ENCODE measurements at places on chromosomes 6 and 20.

DNA sequence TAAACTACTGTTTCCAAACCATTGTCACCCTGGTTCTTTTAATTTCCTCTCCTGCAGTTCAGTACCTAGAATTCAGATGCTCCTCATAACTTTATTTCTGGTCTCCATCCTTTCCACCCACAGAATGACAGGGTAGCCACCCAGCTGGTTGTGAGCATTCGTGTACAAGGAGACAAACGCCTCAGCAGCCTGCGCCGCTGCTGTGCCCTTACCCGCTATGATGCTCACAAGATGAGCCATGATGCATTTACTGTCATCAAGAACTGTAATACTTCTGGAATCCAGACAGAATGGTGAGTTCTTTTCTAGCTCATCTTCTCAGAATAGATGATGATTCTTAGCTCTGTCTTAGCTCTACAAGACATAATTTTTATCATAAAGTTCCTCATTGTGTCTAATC is 18.6 kb downstream of the GTPBP2 start:
- DNase-seq: no peak

GRCh38 chr20:4513720-4514119 is 208.0 kb upstream of the PRND start:
- DNase-seq: no peak

DNA sequence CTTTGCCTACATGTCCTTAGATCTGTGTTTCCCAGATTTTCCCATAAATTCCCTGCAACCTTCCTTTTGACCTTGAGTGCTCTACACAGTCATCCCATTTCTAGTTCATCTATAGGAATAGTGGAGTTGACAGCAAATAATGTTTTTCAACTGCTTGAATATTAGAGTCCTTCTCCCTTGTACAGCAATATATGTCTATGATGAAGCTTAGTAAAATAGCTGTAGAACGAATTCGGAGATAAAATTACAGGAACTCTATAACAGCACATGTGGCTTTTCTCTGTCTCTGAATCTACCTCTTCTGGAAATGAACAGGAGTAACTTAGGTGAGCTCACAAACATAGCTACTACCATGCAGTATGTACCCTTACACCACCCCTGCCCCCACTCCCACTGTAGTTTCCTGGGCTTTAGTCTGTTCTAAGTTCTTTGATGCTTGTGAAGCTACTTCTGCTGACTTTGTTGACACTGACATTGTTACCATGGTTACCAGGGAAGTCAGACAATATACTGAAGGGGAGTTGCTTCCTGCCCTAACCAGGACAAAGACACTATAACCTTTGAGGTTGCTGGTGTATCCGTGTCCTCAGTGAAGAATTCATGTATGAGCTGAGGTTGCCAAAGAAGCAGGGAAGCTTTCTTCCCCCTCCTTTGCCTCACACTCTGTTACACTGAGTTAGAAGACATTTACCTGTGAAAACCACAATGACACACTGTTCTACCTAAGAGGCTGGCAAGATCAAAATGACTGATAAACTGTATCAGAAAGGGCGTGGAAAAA is 35.8 kb upstream of the SHLD1 start:
- peak; percentile 28 for DNase-seq

DNA sequence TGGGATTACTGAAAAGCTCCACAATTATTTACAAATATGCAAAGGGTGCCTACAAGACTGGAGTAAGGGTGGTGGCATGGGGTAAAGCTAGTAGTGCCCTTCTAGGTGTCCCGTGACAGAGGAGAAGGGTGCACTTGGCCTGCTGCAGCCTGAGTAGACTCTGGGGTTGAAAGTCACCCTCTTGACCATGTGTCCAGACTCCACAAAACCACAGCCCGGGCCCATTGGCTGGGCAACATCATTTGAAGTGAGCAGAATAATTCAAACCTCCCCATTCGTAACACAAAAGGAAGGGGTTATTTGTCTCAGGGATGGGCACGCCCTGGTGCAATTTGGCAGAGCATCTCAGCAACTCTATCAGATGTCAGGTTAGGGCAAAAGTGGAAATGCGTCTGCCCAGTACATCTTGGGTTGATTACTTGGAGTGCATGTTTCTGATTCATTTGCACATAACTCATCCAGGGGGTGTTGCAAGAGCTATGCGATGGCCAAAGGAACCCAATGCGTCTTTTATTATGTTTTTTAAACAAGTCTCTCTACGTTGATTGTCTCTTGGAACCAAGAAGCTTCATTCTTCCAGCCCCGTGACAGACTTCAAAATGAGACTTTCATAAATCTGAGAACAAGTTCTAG is 56.7 kb downstream of the ISM1 start:
- DNase-seq: no peak

DNA sequence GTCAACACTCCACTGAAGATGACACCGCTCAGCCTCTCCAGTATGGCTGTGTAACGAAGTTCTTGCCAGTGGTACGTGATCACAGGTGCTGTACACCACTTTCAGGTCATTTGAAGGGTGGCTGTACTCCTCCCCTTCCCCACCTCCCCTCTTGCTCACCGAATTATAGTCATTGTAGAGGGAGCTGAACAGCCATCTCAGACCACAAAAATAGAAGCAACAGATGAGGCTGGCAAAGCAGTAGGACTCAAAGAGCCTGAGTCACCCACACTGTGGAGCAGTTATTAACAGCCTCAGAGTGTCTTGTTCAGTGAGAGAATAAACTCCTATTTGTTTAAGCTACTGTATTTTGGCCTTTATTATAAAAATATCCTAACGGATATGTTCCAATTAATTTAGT is 192.5 kb upstream of the MCHR2 start:
- DNase-seq: no peak

DNA sequence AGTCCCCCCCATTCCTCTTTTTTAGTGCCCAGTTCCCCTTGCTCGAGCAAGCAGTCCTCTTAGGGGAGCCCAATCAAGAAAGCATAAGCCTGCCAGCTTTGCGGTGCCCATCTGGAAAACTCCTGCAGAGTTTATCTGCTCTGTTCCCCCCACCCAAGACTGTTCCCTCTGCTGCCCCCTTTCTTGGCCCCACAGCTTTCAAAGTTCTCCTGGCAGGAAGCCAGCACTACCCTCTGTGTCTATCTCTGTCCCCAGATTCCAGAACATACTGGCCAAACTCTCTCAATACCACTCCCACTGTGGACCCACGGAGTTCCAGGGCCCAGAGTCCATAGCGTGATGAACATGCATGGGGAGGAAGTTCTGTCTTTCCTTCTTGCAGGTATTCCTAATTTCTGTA is 55.4 kb downstream of the CRYBG1 start:
- DNase-seq: no peak

DNA sequence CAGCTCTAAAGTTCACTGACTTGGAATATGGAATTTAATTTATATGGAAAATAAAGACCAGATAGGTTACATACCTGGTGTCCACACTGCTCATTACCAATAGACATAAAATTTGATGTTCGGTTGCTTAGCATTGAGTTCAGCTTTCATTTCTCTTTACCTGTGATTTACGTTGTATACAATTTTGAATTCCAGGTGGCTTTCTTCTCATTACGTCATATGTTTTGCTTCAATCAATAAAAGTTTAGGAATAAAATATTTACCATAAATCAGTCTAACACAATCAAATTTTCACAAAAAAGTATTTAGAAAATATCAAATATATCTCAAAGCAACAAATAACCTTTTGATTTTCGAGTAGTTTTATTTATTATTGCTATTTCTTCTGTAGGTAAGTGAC is 40.8 kb downstream of the HDGFL1 start:
- no peak for DNase-seq

DNA sequence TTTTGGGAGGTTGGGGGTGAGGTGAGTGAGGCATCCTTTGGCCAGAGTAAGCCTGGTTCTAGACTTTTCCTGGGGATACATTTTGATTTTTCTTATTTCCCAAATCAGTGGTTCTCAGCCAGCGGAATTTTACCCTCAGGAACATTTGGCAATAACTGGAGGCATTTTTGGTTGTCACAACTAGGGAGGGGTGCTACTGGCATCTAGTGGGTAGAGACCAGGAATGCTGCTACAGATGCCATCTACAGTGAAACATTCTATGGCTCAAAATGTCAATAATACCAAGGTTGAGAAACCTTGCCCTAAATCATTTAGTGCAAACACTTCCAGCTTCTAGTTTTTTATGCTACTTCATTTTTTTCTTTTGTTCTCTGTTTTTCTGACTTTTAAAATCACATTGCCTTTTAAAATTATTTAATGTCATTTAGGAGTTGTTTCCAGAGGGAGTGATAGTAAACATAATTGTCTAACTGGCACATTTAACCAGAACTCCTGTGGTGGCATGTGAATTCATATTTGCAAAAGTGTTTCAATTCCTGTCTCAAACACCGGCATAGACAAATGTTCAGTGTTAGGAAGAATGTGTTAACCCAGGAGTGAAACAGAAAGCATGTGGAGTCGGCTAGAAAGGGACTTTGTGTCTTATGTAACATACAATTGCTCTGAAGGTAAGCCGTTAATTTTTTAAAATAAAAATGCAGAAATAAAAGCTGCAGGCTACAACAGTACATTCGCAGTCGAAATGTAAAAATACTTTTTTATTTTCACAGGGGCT is 59.0 kb downstream of the QRSL1 start:
- no peak for DNase-seq

DNA sequence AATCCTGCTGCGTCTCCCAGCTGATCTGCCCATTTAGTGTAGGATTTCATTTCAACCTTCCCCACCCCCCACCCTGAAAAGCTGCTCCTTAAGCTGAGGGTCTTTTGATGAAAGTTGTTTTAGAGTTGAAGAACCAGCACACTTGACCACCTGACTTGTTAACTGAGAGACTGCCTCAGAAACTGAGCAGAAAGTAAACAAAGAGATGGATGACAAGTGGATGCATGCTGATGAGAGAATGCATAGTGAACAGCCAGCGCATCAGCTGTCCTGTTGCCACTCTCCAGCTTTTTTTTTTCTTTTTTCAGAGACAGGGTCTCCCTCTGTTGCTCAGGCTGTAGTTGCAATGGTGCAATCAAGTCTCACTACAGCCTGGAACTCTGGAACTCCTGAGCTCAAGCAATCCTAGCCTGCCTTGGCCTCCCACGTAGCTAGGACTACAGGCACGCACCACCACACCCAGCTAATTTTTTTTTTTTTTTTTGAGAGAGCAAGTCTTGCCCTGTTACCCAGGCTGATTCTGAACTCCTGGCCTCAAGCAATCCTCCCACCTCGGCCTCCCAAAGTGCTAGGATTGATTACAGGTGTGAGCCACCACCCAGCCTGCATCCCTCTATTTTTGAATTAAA is 9.5 kb downstream of the RPL10A start:
- DNase-seq: no peak

- DNase-seq: peak; percentile 94
Observed at GRCh38 chr6:33812669-33813068, 8.9 kb upstream of the MLN start.

- DNase-seq: no peak
Observed at GRCh38 chr6:168546151-168546550, 105.2 kb downstream of the SMOC2 start.

DNA sequence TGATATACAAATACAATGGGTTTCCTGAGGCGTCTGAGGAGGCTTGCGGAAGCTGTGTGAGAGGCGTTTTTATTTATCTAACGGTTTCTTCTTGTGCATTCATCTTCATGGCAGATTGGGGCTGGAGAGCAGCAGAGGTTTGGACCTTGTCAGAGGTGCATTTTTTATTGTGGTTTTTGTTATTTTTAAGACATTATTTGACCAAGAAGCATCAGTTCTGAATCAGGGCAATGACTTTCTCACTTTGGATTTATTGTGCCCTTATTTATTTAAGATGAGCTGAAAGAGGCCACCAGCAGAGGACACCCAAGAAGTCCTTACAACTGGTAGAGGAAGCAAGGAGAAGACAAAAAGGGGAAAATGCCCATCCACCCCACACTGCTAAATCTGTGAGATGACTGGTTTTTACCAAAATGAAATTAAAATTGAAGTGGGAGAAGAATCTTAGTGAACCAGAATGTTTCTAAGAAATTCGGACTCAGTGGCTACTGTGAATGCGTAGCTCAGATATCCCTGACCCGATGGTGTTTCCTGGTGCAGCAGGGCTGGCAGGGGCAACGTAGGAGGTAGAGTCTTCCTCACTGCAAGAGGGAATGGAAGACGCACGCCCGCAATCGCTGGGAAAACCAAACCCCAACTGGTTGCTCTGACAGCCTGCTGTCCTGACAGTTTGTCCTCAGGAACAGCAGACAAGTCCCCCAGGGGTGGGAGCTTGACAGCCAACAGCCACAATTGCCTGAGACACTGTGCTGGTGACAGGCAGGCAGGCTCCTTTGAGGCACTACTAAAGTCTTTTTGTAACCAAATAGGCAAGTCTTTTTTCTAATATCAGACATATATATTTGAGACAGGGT is 14.2 kb downstream of the PRR18 start:
- no peak for DNase-seq

DNA sequence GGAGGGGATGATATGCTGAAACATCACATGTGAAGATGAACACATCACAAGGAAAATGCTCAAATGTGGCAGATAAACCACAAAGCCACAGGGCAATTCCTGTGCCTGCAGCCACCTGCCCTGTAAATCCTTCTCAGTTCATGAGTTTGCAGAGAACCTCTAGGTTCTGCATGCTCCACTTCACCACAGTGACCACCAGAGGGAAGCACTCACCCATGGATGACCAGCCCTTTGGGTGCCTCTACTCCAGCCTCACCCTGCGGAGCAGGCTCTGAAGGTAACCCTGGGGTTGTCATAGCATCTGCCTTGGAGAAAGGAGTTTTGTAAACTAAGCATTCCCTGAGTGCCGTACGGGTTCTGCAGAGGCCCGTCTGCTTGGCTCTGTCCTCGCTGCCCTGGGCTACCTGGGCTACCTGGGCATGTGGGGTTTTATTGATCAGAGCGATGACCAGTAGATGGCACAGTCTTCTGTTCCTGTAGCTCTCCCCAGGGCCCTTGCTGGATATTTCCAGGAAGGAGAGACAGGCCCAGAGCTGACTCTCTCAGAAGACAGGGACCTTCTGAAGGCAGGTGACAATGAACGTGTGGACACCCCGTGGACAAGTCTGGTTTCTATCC is 31.7 kb upstream of the CST1 start:
- DNase-seq: peak; percentile 46

DNA sequence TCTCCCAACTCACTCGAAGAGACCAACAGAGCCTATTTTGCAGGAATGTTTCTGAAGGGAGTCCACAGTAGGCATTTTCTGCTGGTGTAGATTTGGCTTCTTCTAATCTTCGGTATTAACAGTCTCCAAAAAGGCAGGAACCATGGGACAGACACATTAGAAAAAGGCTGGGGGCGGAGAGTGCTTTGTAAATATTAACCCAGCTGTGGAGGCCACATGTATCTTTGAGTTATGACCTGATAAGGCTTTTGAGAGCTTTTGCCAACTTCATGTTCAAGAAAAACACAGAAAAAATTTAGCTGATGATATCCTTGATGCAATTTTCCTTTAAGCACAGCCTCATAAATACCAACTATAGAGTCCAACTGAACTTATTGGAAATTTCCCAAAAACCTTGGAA is 119.4 kb upstream of the TSHZ2 start:
- DNase-seq: no peak

- DNase-seq: no peak
Observed at GRCh38 chr20:3686867-3687321, 5.1 kb upstream of the ADAM33 start.

GRCh38 chr20:17856024-17856564 is 112.5 kb downstream of the SNX5 start:
- DNase-seq: no peak

- DNase-seq: no peak
Observed at GRCh38 chr6:166926748-166927147, 29.6 kb downstream of the RNASET2 start.

GRCh38 chr20:47914792-47915191 is 129.5 kb upstream of the SULF2 start:
- no peak for DNase-seq

GRCh38 chr6:365835-366234 is 25.7 kb upstream of the IRF4 start:
- DNase-seq: no peak

- no peak for DNase-seq
Observed at GRCh38 chr20:703426-703825, 27.8 kb upstream of the SCRT2 start.

- DNase-seq: no peak
Observed at GRCh38 chr6:21972516-21972915, 324.3 kb downstream of the PRL start.

Measured in neural progenitor cell (in vitro differentiated cells).